Posterior cingulate gyrus (tissue), 11 donors: ENCODE measurements at places on chromosomes 2 and 18.

GRCh38 chr2:233983445-233983844 is 66.3 kb downstream of the TRPM8 start:
- DNase-seq, result no peak

DNA sequence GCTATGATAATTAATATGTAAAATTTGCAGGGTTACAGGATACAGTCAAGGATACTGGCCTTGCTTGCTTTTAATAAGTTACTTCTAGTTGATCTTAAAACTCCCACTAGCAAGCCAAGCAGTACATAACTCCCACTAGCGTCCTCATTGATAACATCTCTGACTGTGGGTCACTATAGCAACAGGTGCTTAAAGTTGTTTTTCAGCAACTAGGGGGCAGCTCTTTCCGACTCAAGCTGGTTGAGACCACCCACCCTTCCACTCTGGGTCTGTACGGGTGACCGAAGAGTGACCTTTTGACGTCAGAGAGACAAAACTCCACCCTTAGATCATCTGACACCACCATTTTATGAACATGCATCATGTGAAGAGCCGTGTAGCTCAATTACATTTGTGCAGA is 208.6 kb downstream of the MYO1B start:
- DNase-seq, result no peak

DNA sequence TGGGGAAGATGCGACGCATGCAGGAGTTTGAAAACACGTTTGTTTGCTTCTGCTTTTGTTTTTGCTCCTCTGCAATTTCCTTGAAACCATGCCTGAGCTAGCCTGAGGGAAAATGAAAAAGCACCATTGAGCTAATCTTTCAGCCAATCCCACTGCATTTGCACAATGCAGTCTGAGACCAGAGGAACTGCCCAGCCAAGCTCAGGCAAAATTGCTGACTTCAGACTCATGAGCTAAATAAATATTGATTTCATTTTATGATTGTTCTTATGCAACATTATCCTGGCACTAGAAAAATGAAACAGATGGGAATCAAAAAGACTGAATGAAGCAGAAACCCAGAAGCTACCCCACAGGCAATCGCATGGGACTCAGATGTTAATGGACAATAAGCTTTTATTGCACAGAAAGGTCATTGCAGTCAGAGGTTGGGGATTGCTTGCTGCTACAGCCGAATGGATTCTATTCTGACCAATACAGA is 37.0 kb downstream of the TPRKB start:
- no peak for DNase-seq

DNA sequence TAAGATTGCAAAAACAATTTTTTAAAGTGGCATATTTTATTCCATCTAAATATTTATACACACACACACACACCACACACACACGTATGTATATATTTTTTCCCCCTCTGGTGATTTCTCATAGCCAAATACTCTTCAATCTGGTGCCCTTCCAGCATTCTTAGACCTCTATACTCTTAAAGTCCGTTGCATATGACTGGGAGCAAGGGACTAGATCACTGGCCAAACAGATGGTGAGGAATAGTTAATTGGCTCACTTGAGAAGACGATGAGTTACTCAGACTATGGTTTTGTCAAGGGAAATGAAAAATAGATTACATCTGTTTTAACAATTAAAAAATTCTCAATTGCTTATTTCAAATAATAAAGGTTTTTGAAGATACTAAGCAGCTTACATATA is 512.5 kb upstream of the LRRTM4 start:
- no peak for DNase-seq

- DNase-seq, result no peak
These were observed 221.3 kb upstream of the ITGA4 start for GRCh38 chr2:181235683-181236459.

GRCh38 chr2:37231241-37232130 is at the start of the genes CEBPZ and NDUFAF7:
Gene CEBPZ, minus strand, starts transcription at chr2:37231596. Its CDS starts 29 bp downstream, at chr2:37231567.
Gene NDUFAF7, plus strand, starts transcription at chr2:37231658. Its CDS starts 48 bp downstream, at chr2:37231706.
- peak; percentile 98 for DNase-seq

GRCh38 chr2:84450288-84451227 is 8.5 kb downstream of the SUCLG1 start:
- DNase-seq, result no peak

DNA sequence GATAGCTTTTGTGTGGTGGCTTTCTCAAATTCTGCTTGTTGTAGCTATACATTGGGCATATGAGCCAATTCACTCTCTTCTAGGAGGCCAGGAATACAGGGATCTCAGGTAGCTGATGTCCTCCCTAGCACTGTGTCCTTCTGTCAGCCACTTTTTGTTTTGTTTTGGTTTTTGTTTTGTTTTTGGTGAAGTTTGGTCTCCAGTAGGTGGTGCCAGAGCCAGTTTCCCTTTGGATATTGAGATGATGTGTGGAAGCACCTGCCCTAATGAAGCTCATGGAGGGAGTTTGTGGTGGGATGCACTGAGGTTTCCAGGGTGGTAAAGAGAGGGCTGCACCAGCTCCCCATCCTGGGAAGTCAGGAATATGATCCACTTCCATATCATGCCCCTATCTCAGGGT is 100.5 kb upstream of the VWC2L start:
- DNase-seq, result no peak

- no peak for DNase-seq
These were observed 142.9 kb upstream of the NXPH2 start for GRCh38 chr2:138922973-138923563.

- DNase-seq, result peak; percentile 56
These were observed 110.0 kb downstream of the HDAC4 start for GRCh38 chr2:239290618-239291474.

DNA sequence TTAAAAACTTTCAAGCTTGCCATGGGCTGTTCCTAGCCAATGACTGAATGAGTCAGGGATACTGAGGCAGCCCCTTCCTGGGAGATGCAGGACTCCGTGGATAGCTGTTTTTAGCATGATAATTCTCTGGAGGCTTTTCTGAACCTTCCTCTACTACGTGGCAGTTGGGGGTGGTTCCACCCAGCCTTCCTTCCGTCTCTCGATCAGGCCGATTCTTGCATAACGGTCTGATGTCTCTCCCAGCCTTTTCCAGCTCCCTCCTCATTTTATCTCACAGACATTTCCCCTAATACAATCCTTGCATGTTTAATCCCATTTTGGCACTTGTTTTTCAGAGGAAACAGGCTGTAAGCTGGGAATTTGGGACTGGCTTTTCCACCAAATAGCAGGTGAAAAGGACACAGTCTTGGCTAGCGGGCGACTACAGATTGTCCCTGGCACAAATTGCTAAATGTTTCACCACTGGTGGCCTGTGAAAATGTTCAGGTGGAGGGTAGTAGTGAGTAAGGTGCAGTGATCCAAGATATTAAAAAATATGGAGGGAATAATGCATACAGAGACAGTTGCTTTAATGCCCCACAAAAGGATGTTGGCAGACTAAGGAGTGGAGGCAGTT is 21.0 kb upstream of the CTLA4 start:
- DNase-seq, result no peak

DNA sequence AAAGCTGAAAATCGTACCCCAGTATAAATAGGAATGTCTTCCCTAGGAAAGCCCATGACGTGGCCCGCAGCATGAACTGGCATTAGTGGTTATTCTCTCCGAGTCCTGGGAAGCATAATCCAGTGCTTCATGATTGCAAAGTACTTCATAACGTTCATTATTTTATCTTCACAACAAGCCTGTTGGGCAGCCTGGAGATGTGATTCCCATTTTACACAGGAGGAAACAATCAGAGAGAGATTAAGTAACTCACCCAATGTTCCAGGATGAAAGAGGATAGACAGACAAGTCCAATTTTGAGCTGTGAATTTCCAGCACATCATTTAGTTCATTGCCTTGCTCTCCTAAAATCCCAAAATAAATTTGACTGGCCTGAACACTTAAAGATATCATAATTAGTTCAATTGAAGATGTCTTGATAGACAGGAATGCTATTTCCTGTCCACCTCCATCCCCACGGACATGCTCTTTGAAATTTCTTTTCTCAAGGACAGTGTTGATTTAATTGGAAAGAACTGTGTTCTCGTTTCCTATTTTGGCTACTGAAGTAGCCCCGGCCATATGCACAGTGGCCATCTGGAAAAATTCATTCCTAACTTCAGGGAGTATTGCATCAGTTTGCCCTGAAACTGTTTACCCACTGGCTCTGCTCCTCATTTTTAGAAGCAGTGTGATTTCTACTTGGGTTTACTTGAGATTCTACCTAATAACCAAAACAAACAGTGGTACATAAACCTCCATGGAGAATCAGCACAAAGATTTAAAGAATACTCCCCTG is 93.9 kb downstream of the VWC2L start:
- DNase-seq, result no peak

DNA sequence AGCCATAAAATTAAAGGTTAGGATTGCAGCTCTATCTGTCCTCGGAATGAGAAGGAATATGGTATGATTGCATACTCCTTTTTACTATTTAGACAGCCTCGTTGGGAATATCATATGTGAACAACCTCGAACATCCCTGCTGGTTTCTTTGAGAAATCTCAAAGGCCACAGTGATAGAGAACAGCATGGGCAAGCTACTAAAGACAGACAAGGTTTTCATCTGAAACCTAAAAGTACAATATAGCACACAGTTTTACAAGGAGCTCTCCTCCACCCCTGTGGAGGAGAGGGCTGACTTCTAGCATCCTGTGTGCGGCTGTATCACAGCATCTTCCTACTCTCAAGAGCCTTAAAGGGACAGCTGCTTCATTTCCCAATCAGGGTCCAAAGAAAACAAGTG is 104.3 kb downstream of the VWC2L start:
- no peak for DNase-seq

- DNase-seq, result no peak
These were observed 178.5 kb downstream of the THADA start for GRCh38 chr2:43417300-43417699.

DNA sequence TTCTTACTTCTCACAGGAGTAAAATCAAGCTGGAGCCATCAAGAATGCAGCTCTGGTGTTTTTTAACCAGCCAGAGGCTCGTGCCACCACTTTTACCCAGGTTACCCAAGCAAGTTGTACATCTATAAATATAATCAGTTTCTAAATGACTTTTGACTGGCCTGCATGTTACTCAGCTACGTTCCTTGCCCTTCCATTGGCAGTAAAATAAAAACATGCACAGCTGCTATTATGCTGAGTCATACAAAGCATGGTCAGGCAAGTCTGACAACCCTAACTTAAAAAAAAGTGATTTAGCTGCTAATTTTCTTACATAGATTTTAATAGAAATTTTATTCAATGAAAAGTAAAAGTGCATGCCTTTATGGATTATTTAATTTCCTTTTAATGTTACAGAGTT is 111.7 kb upstream of the CSRNP3 start:
- no peak for DNase-seq

GRCh38 chr2:86143307-86143706 is 37.3 kb downstream of the PTCD3 start:
- DNase-seq, result no peak

DNA sequence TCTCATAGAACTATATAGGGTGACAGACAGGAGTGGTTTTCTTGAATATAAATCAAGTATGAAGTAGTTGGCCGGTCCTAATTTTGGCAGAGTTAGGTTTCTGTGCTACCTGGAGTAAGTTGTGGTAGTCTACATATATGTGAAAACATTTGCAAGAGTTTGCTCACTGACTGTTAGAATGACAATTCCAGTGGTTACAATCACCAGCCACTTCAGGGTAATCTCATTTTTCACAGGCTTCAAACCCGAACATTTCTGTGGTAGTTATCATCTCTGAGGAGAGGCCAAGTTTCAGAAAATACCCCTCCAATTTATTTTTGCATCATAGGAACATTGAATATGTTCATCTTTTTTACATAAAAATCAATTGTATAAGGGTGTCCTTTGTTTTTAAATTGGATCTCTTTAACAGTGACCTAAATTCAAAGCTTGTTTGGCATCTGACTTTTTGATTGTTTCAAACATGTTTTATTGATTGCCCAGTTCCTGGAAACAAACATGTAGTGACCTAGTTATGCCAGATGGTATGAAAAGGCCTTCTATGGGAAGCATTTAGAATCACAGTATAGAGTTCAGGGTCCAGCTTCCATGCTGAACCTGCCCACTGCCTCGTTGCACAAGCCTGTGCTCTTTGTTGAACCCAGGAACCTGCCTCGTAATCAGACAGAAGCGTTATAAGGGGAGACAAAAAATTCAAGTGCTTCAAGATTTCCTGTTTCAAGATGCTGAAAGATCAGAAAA is 250.6 kb downstream of the LTBP1 start:
- DNase-seq, result no peak

- no peak for DNase-seq
These were observed 40.9 kb downstream of the KDM3A start for GRCh38 chr2:86482034-86482433.

DNA sequence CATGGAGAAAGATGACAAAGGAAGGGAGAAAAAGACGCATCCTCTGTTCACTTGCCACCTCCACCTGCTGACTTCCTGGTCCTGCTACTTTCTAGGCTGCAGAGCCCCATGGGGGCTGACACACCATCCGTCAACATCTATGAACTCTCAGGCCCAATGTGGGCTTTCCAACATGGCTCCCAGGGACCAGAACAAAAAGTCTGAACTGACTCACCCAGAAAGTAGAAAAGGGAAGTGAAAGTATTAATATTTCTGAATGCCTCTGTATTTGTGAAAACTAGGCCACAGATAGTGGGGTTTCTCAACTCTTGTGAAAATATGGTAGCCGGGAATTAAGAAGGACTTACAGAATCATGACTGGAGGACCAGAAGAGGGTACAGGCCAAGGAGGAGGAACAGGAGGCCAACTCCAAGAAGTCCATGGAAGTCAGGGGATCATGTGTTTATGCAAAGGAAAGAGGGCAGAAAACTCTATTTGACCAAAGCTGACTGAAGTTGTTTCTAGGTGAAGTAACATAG is 123.1 kb upstream of the CAB39 start:
- DNase-seq, result no peak
